ENCODE measurements at places on chromosomes 4 and X.

GRCh38 chr4:89221167-89221867, 86.3 kb downstream of the GPRIN3 start:
- DNase-seq = peak; percentile 29

DNA sequence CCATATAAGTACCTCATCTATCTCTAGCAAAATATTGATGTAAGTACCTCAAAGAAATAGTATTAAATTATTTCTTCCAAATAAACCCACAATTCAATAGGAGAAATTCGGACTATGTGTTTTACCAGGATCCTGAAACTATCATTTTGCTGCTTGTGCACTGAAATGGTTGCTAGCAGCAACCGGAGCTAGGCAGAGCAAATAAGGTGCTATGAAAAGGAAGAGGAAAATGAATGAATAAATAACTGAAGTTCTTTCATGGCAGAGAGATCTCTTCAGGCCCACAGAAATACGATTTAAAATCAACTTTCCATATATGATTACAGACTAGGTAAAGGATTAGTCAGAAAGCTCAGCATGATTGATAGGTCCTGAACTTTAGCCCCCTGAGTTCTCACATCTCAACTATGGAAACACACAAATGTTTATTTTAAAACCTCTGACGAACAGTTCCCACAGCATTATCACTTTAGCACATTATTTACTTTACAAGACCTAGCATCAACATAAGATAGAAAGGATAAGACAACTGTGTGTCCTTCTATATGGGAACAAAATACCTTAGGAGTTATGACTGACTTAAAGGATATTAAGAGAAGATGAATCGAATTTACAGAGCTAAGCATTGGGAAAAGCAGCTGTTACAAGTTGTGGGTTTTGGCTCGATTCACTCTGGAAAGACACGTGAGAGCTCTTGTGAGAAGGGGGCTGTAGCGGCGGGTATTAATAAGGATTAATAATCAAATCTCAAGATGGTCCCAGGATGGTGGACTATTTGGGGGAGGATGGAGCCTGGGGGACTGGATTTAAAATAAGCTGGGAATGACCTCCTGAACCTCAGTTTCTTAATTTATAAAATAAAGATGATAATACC, 104.3 kb downstream of the CORIN start:
- DNase-seq = no peak

DNA sequence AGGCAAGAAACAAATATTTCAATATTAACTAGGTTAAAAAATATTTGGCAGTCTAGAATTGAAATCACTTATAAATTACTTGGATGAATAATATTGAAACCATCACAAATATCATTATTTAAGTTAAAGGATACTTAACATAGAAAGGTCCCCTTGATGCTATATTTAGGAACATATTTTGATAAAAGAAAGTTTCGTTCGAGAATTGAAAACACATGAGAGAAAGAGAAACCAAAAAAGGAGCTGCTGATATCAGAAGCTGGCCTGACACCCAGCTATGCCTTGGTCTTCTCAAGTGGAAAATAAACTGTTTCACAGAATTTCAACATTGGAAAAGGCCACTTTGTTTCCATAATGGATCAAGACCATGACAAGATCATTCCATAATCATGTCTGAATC, 762.4 kb downstream of the DMD start:
- DNase-seq = no peak

DNA sequence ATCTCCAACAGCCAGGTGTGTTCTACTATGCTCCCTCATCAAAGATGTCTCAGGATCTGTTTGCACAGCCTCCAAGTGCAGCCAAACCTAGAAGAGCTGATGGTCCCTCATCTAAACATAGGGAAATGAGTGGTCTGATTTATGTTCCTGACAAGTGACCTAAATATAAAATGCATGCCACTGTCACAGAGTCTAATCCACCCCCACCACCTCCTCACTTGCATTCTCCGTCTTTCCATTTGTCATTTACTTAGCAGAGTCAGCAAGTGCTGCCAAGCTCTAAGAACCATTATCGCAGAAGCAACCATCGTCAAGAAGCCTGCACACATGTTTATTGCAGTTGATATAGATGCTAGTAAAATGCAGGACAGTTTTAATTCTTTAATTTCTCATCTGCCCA, 33.1 kb upstream of the VCX3A start:
- DNase-seq = no peak

DNA sequence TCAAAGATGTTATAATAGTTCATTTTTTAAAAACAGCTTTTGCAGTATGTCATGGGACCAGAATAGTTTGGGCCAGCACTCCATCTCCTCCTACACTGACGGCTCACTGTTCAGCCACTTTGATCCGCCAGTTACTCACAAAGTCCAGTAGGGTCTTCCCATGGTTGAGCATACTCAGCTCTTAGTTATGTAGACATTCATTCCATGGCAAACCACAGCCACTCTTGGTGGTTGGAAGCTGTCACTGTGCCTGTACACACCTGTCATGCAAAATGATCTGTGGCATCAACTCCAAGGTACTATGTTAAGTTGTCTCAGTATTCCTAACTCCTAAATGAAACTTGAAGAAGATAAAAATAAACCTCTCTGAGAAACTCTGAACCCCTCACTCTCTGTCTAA, 127.2 kb downstream of the NR3C2 start:
- DNase-seq = peak; percentile 24

DNA sequence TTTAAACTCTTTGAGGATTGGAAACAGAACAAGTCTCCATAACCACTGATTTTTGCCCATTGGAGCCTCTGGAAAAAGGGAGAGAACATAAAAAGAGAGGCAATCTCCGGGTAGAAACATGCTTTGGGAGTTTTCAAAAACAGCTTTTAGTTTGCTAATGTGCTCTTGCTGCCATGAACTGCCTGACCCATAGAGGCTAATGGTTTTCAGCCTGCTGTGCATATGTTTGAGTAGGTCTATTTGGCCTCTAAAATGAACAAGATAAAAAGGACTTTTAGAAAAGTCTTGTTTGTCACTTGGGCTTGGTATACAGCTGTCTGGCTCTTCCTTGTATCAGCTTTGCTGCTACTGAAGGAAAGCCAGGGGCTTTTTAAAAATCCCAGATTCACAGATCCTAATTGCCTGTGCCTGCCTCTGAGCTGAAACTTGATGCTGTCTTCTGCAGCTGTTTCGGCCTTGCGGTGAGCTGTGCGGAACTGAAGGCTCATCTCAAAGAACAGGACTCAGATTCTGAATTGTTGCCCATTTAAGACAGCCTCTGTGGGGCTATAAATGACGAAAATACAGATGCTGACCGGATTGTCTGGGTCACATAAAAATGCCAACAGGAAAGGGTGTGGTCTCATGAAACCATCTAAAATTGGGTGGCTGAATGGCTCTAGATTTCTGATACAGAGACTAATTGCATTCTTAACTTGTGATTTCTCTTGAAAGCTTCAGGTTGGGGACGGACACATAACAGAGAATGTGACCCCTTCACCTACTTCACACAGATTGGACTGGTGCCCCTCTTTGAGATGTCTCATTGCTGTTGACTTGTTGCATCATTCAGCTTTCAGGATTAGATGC, 18.4 kb upstream of the ZNF41 start:
- peak; percentile 14 for DNase-seq

DNA sequence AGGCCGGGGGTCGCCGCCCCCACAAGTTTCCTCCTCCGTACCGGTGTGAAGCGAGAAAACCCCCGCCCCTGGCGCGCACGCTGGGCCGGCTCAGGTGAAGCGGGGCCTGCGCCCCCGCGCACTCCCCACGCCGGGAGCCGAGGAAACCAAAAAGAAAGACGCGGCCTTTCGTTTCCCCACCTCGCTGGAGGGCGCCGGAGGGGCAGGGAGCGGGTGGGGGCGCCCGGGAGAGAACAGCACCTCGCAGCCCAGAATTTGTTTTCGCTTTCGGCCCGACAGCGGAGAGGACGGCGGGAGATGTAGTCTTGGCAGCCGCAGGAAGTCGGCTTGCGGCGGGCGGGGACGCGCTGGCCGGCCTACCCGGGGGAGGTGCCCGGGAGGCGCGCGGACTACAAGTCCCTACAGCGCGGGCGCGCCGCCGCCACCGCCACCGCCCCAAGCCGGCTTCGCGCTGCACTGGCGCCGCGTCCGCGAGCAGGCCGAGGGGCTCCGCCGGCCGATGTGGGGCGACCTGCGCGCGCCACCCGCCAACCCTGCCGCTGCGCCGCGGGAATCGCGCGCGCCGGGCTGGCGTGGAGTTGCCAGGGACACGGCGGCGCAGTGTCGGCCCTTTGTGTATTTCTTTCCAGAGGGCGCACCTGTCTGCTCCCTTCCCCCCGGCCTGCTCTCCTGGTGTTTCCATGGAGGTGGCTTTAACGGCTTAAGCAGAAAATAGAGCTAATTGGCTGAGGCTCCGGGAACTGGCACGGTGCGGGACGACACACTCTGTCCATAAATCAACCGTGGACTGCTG, at the start of gene OTUD4:
Gene OTUD4 (minus strand): TSS at position 292 of the 793 bp plus-strand sequence. CDS start 616 bp downstream, outside the sequence.
- peak; percentile 94 for DNase-seq

GRCh38 chrX:71060127-71060526, 8.0 kb downstream of the SNX12 start:
- DNase-seq = no peak
